Stimulated activated naive B cell treated with anti-CD40 and anti-IgM and Interleukin-4, amounts not matched to agents 10 μg/mL and 1 μg/mL and 100 μg/mL, for 72 hours (primary cell): ENCODE measurements at places on chromosomes 5 and 9.

DNA sequence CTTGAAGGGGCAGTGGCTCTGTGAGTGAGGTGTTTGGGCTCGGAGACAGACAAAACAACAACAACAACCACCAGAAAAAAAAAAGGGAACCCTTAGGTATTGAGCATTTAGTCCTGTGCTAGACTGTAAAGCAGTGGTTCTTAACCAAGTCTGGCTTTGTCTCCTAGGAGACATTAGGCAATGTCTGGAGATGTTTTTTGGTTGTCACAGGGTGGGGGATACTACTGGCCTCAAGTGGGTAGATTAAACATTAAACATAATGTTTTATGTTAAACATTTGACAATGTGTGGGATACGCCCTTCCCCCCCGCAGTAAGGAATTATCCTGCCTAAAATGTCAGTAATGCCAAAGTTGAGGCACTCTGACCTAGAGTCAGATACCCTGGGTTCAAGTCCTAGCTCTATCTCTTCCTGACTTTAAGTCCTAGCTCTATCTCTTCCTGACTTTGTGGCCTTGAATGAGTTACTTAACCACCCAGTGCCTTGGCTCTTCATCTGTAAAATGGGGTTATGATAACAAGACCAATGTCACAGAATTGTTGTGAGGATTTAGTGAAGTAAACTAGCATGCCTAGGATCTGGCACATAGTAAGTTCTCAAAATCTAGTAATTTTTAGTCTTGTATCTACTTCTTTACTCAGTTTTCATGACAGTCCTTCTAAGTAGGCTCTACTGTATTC lies 1.8 kb downstream of the TRIM32 start:
- peaks cover 3% of the 10 kb centered on the region for H3K27me3 ChIP-seq
- H3K4me1 ChIP-seq, result peaks cover 55% of the 10 kb centered on the region
- no peak for DNase-seq
- peaks cover 4% of the 10 kb centered on the region for H3K36me3 ChIP-seq

GRCh38 chr5:150641006-150641570 lies 628 bp downstream of the SYNPO start:
- no peaks in the 10 kb centered on the region for H3K36me3 ChIP-seq
- DNase-seq, result no peak
- no peak overlapping the region for H3K27ac ChIP-seq
- no peaks in the 10 kb centered on the region for H3K27me3 ChIP-seq

DNA sequence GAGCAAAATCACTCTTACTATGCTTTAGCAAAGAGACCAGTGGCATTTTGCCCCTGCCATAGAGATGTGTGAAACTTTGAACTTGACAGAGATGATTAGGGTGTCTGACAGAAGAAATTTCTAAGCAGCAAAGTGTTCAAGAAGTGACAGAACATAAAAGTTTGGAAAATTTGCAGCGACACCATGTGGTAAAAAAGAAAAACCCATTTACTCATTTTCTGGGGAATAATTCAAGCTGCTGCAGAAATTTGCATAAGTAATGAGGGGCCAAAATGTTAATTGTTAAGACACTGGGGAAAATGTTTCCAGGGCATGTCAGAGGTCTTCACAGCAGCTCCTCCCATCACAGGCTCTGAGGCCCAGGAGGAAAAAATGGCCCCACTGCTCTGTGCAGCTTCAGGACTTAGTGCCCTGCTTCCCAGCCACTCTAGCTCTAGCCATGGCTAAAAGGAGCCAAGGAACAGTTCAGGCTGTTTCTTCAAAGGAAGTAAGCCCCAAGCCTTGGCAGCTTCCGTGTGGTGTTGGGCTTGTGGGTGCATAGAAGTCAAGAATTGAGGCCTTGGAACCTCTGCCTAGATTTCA lies 6.1 kb upstream of the AP3B1 start:
- H3K36me3 ChIP-seq, result no peaks in the 10 kb centered on the region
- H3K27me3 ChIP-seq, result peaks cover 12% of the 10 kb centered on the region
- H3K4me3 ChIP-seq, result no peak overlapping the region
- DNase-seq, result no peak
- H3K4me1 ChIP-seq, result peaks cover 7% of the 10 kb centered on the region
- no peak overlapping the region for H3K27ac ChIP-seq

GRCh38 chr9:115837618-115838017 lies 316.0 kb upstream of the PAPPA start:
- no peaks in the 10 kb centered on the region for H3K4me1 ChIP-seq
- no peaks in the 10 kb centered on the region for H3K27me3 ChIP-seq
- H3K36me3 ChIP-seq, result no peaks in the 10 kb centered on the region
- no peak overlapping the region for H3K27ac ChIP-seq
- no peak overlapping the region for H3K4me3 ChIP-seq
- no peak for DNase-seq

GRCh38 chr9:92711844-92712243 lies 41.9 kb upstream of the IPPK start:
- no peaks in the 10 kb centered on the region for H3K27me3 ChIP-seq
- H3K4me1 ChIP-seq, result peaks cover 21% of the 10 kb centered on the region
- H3K27ac ChIP-seq, result peak overlapping the region; percentile 59
- H3K4me3 ChIP-seq, result peak overlapping the region; percentile 35
